Endothelial cell (in vitro differentiated cells): ENCODE measurements at places on chromosomes 12 and 14. TPM values are rescaled to one million over a fixed set of nuclear protein-coding genes. Genes with fewer than 3 reads are reported as not detected.

PDE3A gene
- total RNA-seq = 0.97 TPM

CELA1 gene
- not detected for total RNA-seq

TPCN1 gene
- 8.4 TPM for total RNA-seq

LRTM2 gene
- total RNA-seq = not detected

USP44 gene
- 10.4 TPM for total RNA-seq

SERPINA1 gene
- total RNA-seq = not detected

CYP46A1 gene
- 5.2 TPM for total RNA-seq

OTOGL gene
- 0.31 TPM for total RNA-seq

POMT2 gene
- 33.8 TPM for total RNA-seq

C1S gene
- 5.8 TPM for total RNA-seq

HHIPL1 gene
- total RNA-seq = 15.1 TPM

SMARCD1 gene
- 101 TPM for total RNA-seq

DNA sequence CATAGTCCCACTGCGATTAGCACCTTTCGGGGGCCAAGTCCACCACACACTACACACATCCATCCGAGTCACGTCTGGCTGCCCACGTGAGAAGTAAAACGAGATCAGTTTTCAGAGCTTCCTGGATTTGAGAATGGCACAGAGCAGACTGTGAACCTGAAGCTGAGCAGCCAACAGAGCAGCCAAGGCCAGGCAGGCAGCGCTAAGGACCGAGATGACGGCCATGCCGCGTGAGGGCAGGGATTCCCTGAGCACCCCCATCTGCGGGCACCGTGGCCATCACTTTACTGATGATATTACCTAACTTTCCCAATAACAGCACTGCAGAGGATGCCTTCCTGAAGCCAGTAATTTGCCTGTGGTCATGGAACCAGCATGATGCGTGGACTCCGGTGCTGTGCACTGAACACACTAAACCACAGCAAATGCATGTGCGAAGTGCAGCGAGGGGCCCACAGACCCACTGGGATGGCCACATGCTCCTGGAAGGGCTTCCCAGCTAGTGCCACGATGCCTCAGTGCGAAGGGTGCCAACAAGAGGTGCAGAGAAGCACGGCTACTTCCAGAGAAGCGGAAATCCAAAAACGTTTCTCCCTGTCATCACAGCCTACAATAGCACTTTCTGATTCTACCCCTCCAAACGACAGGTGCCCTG, 56.0 kb downstream of the RNF34 start:
- DNase-seq = no peak

- DNase-seq = no peak
Observed at GRCh38 chr12:9648701-9649531, 20.6 kb upstream of the CLEC2D start.

DNA sequence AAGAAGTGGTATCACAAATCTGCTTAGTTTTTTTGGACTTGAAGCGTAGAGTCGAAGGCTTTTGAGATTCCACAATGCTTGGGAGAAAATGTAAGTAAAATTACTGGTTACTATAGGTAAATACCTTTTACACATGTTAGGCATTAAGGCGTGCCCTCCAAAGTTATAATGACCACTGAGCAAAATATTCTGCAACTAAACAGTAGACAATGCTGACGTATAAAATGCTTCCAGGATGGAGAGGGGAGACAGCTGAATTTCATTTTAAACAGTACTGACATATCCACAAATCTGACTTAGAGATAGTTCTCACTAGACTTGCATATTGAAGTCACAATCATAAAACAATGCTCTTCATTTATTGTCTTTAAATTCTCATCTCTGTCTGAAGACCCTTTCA, 144.5 kb upstream of the DCN start:
- DNase-seq = no peak

GRCh38 chr14:103109535-103110441, 13.5 kb upstream of the TNFAIP2 start:
- no peak for DNase-seq

GRCh38 chr14:75831455-75831854, 150.3 kb downstream of the TGFB3 start:
- no peak for DNase-seq

DNA sequence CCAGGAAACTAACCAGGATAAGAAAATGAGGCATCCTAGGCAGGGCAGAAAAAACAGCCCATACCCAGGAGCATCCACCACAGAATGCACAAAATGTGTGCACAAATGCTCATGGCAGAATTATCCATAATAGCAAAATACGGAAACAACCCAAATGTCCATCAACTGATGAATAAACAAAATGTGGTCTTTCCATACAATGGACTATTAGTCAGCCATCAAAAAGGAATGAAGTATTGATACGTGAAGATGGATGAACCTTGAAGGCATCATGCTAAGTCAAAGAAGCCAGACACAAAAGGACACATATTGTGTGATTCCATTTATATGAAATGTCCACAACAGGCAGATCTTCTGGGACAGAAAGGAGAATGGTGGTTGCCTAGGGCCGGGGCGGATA, 19.1 kb downstream of the HRK start:
- DNase-seq = no peak

DNA sequence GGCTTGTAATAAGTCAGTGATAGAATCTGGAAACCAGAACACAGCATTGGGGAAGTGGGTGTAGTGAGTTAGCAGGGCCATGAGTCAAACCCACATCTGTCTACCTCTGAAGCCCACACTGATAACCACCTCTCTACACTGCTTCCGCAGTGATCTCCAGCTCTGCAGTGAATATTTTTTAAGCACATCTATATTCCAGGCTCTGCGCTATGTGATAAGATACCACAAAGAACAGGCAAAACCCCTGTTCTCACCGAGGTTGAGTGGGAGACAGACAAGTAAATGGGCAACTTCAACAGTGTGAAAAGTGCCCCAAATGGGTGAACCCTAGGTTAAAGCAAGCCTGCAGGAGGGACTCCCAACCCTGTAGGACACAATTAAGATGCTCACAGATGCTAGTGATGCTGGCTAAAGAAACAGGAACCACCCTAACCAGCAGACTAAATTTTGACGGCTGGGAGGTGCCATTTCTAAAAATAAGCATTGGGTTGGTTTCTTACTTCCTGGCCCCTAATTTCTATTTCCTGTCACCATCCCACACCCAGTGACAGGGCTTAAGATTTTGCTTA, 375.0 kb downstream of the DPF3 start:
- DNase-seq = no peak

DNA sequence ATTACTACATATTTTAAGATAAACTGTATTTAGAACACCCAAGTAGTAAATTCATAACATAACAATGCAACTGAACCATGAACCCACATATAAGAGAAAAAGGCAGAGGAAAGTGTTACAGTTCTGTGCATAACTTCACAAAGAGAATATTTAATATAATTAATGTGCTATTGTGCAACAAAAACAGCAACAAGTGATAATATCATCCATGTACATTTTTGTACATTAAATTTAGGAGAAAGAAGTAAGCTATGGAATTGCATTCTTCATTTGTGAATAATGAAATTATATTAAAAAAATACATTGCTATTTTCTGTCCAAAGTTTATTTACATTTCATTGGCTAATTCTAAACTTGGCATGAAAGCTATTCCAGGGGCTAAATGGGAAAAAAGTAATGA, 72.6 kb downstream of the PLEKHG7 start:
- no peak for DNase-seq

- no peak for DNase-seq
Observed at GRCh38 chr14:47366006-47366405, 309.4 kb downstream of the MDGA2 start.

GRCh38 chr14:63777024-63777423, 49.2 kb upstream of the SGPP1 start:
- no peak for DNase-seq

GRCh38 chr14:93073910-93074769, 41.6 kb downstream of the ITPK1 start:
- DNase-seq = no peak

- DNase-seq = no peak
Observed at GRCh38 chr14:71267691-71268090, 360.4 kb downstream of the PCNX1 start.

DNA sequence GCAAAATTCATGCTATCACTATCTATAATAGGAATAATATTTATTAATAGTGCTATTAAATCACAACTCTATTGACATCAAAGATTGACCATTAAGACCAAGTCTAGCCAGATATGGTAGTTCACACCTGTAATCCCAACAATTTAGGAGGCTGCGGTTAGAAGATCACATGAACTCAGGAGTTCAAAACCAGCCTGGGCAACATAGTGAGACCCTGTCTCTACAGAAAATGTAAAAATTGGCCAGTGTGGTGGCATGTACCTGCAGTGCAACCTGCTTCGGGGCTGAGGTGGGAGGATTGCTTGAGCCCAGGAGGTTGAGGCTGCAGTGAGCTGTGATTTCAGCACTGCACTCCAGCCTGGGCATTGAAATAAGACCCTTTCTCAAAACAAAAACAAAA, 11.0 kb downstream of the VEZT start:
- no peak for DNase-seq

- DNase-seq = no peak
Observed at GRCh38 chr12:56551070-56551469, 29.4 kb downstream of the RBMS2 start.

DNA sequence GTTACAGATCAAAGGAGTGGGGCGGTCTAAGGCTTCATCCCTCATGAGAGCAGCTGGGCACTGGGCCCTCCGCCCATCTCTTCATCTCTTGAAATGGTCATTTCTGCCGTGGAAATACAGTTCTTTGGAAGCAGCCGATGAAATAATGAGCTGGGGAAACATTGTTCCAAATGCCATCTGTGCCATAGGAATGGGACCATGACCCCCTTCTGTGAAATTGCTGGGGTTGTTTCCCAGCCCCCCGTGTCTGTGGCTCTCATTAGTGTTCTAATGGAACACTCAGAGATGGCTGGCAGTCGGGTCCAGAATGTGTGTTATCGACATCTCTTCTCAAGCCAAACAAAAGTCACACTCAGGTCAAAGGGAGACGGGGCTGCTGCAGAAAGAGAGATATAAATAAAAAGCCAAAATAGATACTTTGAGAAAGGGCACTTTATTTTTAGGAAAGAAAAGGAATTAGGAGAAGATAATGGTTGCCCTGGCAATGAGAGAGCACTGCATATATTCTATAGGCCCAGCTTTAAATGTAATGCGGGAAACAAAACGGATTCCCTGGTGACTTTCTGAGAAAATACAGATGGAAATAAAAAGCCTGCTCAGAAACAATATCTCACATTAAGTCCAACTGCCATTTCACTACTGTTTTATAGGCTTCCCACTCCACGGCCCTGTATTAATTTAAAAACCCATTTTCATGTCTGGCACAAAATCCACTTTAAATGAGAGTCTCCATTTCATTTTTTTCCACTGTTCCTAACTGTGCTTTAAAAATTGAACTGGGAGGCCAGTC, 107.1 kb downstream of the TTC8 start:
- DNase-seq = no peak

GRCh38 chr12:98741556-98742265, 96.6 kb downstream of the APAF1 start:
- no peak for DNase-seq

- no peak for DNase-seq
Observed at GRCh38 chr12:111430433-111431353, 25.0 kb downstream of the SH2B3 start.

GRCh38 chr12:121167232-121167820, 34.6 kb downstream of the P2RX7 start:
- no peak for DNase-seq

DNA sequence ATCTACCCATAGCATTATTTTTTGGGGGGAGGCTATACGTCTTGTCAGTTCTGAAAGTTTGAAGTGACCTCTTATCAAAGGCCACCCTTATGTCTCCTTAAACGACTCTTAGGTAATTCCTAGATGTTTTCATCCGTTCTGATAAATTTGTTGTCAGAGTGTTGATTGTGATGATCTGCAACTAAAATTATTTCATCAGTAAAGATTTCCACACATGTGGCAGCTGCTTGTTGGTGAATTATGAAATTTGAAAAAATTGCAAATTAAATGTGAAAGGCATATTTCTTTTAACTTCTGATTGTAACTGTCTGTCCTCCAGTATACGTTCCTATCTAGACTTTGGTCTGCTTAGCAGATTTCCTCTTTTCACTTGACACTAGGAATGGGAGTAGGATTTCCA, 1.4 kb downstream of the ADIPOR2 start:
- DNase-seq = no peak

- no peak for DNase-seq
Observed at GRCh38 chr12:52513736-52514135, 6.5 kb downstream of the KRT5 start.

GRCh38 chr12:43407816-43408645, 144.0 kb downstream of the ADAMTS20 start:
- DNase-seq = no peak

- DNase-seq = no peak
Observed at GRCh38 chr14:49977126-49977841, 84.4 kb downstream of the ARF6 start.
